Stimulated activated CD8-positive, alpha-beta memory T cell treated with anti-CD3 and anti-CD28 coated beads, Interleukin-15, amount 100 ng/mL, for 4 hours (primary cell): ENCODE measurements at places on chromosomes 16 and 17.

- no peak for DNase-seq
Observed at GRCh38 chr17:66614469-66614868, 220.4 kb upstream of the CACNG5 start.

GRCh38 chr16:29645694-29646187 is 17.3 kb upstream of the SPN start:
- DNase-seq = no peak

DNA sequence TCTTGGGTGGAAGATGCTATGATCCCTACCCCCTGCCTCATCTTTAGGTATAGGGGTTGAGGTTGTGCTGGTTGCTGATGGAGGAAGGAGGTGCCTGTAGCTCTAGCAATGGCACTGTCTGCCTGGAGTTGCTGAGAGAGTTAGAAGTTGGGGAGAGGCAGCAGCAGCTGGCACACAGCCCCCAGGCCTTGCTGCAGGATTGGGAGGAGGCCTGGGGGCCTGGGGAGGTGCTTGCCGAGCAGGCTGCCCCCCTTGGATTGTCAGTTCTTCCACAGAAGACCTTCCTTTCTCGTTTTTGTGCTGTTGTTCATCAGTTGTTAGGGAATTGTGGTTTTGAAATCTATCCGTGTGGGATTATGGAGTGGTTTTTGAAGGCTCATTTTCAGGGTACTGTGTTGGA is 52.9 kb downstream of the SEC14L1 start:
- no peak for DNase-seq

- DNase-seq = no peak
Observed at GRCh38 chr16:75252049-75252864, 833 bp upstream of the BCAR1 start.

- DNase-seq = no peak
Observed at GRCh38 chr16:81067166-81067565, 9.9 kb downstream of the C16orf46 start.

DNA sequence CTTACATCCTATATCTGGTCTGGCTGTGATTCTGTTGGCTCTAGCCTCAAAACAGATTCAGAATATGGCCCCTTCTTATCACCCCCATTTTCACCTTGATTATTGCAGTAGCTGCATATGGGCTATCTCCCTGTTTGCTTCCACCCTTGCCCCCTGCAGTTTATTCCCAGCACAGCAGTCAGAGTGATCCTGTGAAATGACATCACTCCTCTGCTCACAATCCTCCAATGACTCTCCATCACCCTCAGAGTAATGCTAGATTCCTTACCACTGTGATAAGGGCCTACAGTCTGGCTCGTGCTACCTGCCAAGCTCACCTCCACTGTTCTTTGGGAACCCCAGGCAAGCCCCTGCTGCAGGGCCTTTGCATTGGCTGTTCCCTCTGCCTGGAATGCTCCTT is 92.5 kb downstream of the ASIC2 start:
- DNase-seq = no peak

- DNase-seq = no peak
Observed at GRCh38 chr17:40112718-40113109, 9.1 kb upstream of the MSL1 start.

DNA sequence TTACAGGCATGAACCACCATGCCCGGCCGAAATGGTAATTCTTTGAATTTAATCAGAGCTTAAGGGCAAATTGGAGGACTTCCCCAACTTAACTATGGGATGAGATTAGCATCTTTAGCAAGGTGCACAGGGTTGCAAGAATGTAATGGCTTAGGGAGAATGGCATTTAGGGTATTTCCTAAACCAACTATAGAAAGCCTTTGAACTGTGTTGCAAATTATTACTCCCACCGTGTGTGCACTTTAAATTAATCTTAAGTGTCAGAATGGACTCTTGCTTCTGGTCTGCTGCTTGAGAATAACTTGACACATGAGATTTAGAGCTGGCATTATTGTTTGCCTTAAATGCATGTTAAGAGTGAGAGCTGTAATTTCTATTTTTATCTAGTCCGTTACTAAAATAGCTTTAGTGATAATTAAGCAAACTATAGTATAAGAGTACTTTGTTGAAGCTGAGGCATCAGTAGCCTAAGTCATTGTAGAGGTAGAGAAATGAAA is 59.8 kb downstream of the TUBD1 start:
- DNase-seq = no peak

- no peak for DNase-seq
Observed at GRCh38 chr16:86362155-86362849, 148.0 kb upstream of the FOXF1 start.

DNA sequence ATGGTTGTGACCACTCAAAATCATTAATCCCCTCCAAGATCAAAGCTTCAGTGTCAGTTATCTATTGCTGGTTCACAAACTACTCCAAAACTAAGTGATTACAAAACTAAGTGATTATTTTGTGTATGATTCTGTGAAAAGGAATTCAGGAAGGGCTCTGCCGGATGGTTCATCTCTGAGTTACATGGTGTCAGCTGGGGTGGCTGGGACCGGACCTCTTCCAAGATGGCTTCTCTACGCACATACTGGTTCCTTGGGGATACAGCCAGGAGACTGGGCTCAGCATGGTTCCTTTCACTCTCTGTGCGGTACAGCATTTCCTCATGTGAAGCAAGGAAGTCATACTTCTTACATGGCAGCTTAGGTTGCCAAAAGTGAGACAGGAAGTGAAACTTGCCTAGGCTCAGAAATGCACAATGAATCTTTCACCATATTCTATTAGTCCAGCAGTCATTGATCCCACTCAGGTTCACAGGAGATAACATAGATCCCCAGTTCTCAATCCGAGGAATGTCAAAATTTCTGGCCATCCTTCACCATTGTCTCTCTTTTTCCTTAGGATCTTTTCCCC is 97.9 kb upstream of the IRX6 start:
- DNase-seq = no peak

DNA sequence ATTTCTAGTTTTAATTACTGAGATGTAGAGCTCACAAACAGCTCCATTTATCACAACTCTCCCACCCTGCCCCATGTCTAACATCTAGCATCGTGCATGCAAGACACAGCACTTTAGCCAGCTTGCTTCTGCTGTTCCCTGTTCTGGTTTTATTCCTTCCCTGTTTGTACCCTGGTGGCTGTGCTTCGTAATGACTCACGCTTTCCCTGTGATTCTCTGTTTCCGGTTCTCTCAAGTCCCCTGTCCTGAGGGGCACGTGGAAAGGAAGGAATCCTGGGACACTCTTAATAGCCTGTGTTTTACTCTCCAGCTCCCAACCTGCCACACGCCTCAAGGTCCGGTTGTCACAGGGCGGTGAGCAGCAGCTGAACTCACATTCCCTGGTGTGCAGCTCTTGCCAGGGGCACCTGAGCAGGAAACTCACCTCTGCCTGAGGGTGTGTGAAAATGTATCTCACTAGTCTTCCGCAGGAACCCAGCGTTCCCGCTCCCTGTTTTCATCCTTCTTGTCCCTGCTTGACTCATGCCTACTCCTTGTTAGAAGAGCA is 10.6 kb downstream of the SHISA6 start:
- no peak for DNase-seq

DNA sequence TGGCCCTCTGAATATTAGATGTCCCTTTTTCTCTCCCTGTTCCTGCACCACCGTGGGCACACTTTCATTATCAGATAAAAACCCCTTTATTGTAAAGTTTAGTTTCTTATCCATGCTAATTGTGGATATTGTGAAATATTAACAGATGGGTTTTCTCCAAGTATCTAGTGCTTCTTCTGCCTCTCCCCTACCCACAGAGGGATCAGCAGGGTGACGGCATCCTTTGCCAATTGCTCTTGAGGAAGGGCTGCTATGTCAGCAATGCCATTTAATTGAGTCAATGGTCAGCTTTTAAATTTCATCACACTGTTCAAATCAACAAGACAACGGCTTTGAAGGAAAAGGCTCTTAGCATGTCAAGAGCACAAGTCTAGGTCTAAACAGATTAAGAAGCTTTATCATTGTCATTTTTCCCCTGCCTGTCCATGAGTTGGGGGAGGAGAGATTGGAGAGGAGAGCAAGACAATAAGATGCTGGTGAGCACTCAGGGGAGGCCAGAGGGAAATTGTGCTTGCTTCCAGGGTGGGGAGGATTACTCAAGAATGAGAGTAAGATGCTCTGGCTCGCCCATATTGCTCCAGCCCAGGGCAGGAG is 443.0 kb upstream of the CCL2 start:
- no peak for DNase-seq

GRCh38 chr16:86431540-86431939 is 78.8 kb upstream of the FOXF1 start:
- DNase-seq = no peak

DNA sequence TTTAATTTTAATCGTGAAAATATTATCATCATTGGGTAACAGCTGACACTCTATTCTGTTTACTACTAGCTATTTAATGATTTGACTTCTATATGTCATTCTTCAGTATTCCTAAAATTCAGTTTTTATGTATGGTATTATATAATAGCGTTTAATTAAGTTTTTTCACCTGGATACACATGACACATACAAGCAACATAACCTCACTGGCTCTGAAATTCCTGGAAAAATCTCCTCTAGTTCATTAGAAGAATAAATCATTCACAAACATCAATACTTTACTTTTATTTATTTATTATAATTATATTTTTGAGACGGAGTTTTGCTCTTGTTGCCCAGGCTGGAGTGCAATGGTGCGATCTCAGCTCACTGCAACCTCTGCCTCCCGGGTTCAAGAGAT is 44.0 kb downstream of the AKAP10 start:
- no peak for DNase-seq

- DNase-seq = no peak
Observed at GRCh38 chr17:76524598-76525512, 12.7 kb downstream of the CYGB start.

DNA sequence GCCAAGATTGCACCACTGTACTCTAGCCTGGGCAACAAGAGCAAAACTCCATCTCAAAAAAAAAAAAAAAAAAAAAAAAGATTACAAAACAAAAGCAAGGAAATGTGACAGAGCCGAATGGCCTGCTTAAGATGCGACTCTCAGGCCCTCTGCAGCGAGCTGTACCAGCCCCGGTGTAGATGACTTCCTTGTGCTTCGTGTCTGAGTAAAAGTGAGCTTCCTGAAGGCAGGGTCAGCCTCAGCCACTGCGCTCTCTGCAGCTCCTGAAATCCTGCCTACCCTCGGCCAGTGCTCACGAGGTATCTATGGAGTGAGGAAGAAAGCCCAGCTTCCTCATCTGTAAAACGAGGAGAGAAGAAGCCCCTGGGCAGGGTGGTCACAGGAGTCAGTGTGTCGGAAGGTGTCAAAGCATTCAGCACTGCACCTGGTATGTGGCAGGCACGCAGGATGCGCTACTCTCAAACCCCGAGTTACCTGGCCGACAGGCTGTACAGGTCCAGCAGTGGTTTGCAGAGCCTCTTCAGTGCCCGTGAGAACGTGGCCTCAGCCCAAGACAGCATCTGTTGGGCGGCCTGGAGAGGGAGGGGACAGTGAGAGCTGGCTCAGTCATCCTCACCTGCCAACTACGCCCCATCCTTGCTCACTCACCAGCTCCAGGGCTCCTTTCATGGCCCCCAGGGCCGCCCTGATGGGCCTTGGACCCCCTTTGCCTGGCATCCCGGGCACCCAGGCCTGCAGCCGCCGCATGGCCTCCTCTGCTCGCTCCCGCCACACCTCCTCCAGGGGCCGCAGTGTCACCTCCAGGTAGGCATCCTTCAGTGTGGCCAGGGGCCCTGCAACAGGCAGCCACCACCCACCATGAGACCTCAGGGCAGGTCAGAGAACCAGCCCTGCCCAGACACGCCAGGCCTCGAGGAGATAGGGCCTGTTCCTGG is 44.6 kb downstream of the RMI2 start:
- no peak for DNase-seq

DNA sequence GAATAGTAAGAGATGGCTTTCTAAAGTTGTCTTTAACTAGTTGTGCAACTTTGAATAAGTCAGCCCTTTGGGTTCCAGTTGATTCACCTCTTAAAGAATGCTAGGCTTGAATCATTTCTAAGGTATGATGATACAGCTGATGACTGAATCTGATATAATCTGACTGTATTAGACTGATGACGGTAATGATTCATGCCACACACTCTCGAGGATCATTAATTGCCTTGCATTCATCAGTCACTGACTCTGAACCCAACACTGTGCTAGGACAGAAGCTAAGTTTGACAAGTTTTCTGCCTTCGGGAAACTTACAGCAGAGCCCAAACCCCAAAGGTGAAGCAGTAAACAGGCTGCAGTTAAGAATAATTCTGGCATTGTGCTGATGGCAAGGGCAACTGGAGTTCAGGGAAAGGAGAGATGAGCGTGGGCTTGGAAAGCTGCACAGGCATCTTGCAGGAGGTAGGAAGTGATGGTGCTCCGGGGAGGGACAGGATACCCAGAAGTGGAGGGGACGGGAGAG is 25.8 kb downstream of the ASIC2 start:
- DNase-seq = no peak

- DNase-seq = no peak
Observed at GRCh38 chr17:22310717-22311686, 618.7 kb downstream of the KCNJ18 start.

- DNase-seq = no peak
Observed at GRCh38 chr17:61474235-61474927, 22.2 kb downstream of the TBX4 start.

DNA sequence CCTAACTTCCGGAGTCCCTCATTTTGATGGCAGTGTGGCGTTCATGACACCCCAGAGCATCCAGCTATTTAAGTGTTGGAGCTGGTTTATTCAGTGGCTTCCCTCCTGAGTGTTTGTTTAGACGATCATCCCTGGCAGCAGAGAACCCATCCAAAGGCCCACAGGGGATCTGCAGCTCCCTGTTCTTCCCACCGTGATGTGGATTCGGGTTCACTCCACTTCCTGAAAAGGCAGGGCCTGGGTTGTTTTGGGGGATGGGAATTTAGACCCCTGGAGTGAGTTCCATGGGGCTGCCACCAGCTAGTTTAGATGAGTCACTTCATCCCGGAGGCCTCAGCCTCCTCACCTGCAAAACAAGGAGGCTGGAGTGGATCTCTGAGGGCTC is 2.3 kb downstream of the KSR1 start:
- no peak for DNase-seq

GRCh38 chr16:2246301-2246885 is 5.0 kb downstream of the ECI1 start:
- DNase-seq = no peak

GRCh38 chr17:2419486-2419885 is 18.6 kb upstream of the MNT start:
- DNase-seq = no peak

GRCh38 chr17:37489197-37490001 is at the start of gene DUSP14:
Gene DUSP14, plus strand, starts transcription at chr17:37489891. Its CDS starts 22,382 bp downstream, at chr17:37512273.
- DNase-seq = peak; percentile 77

- no peak for DNase-seq
Observed at GRCh38 chr17:59764292-59764741, 56.9 kb downstream of the VMP1 start.

- DNase-seq = no peak
Observed at GRCh38 chr16:75007443-75007842, 8.6 kb downstream of the ZNRF1 start.

- DNase-seq = no peak
Observed at GRCh38 chr17:6231465-6231864, 161.3 kb downstream of the WSCD1 start.

GRCh38 chr17:49343273-49343672 is 18.8 kb downstream of the ZNF652 start:
- no peak for DNase-seq

DNA sequence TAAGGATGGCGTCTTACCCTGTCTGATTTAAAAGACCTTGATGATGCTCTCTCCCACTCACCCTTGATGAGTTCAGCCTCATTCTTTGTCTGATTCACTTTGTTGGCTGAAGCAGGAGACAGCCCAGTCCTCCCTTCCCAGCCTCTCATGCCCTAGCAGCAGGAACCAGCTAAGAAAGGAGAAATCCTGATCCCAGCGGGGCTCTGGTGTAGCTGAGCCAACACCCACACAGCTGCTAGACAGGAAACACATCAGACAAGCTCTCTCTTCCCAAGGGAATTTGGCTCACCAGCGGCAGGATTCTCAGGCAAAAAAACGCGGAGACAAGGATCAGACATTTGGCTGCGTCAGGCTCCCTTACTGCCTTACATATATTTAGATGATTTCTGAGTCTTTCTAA is 211.5 kb downstream of the CDH11 start:
- no peak for DNase-seq
